ENCODE measurements at places on chromosomes 12 and 14.

DNA sequence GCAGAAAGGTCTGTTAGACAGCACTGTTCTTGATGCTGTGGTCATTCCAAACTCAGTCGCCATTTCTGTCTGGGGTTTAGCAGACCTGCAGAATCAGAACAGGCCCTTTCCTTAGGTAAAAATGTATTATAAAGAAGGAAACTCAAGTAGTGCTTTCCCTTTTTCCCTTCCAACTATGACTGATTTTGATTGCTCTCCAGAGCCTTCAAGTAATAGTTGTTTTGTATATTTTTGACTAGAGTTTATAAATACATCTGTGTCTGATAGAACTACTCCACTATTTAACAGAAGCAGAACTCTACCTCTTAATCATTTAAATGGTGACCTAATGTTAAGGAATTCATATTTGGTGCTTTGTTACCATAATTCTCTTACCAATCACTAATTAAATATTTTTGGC lies 74.0 kb downstream of the WNK1 start:
- DNase-seq: no peak

DNA sequence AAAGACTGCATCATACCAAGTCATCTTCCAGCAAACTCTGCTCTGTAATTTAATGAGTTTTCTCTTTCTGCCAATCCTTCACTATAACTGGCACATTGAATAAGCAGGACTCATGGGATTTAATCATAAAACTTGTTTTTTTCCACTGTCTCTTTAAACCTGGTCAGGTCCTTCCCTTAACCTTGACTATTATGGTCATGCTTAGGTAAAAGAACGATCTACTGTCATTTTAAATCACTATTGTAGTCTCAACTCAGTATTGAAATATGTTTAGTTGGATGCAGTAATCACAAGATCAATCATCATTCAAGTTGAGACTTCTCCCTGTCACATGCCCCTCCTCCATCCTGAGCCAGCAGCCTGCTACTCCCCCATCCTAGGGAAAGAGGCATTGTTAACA lies 56.1 kb downstream of the SLC35F4 start:
- no peak for DNase-seq

GRCh38 chr14:75636100-75636692 lies 24.5 kb downstream of the ERG28 start:
- no peak for DNase-seq

DNA sequence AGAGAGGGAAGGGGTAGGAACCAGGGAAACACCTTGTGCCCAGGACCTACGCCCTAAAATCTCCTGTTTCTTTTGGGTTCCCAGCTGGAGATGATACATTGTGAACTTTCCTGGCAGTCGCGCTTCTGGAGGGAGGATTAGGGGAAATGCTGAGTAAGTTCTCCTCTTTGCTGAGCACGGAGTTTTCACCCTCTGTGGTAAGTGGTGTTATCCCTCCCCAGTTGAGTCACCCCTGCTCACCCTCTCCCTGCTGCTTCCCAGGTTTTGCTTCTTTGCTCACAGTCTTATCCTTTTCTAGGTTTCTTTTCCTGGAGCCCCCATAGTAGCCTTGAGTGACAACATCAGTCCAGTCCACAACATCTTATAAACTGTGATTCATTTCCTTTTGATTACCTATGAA lies 789.1 kb downstream of the TMEM121 start:
- DNase-seq: no peak

DNA sequence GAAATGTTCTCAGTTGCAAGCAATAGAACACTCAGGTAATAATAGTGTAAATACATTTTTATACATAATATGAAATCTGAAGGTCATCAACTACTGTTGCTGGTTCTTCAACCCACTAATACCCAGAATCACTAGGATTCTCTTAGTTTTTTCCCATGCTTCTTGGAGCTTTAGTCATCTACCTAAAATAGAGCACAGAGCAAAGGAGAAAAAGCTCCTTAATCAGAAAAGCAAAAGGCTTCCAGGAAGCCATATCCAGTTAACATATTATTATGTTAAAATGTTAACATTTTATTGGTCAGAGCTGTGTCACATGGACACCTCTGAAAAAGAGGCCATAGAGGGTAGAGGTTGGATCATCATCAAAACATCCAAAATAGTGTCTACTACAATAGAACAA lies 57.0 kb downstream of the CCER1 start:
- no peak for DNase-seq

GRCh38 chr14:68610251-68610793 lies 182.5 kb downstream of the ZFP36L1 start:
- DNase-seq: no peak

GRCh38 chr12:81573228-81573627 lies 185.9 kb downstream of the PPFIA2 start:
- DNase-seq: no peak

- no peak for DNase-seq
These were observed 223.5 kb downstream of the BTG1 start for GRCh38 chr12:91922139-91922538.

GRCh38 chr14:78509516-78509915 lies 339.3 kb downstream of the NRXN3 start:
- DNase-seq: no peak

GRCh38 chr14:49545071-49545470 lies 41.1 kb downstream of the RPS29 start:
- no peak for DNase-seq

DNA sequence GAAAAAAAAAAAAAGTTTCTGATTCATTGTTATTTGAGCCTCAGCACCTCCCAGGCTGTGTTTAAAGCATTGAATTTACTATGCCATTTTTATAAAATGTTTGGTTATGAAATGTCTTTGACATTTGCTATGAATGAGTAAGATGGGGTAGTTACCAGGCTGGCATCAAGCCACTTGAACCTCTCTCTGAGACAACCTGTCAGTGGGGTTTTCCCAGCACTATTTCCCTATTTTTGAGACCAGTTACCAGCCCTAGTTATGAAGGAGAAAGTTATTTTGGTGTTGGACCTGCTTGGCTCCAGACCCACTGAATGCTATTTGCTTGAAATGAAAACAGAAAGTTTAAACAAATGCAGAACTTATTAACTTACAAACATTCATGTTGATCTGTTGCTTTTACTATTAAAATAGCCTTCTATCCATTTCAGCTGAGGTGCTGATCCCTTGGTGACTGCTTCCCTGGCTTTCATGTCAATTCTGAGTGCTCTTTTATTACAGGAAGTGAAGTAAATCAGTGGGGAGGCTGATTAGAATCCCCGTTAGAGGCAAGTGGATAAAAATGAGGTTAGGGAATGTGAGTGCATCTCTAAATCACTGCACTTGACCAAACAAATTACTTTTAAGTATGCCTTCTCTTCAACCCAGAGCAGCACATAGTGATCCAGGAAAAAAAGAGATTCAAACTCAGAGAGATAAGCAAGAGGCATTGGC lies 37.8 kb downstream of the LLPH start:
- no peak for DNase-seq

GRCh38 chr14:68404652-68405183 lies 388.1 kb downstream of the ZFP36L1 start:
- no peak for DNase-seq

GRCh38 chr12:6555018-6555691 lies 687 bp downstream of the IFFO1 start:
- no peak for DNase-seq

DNA sequence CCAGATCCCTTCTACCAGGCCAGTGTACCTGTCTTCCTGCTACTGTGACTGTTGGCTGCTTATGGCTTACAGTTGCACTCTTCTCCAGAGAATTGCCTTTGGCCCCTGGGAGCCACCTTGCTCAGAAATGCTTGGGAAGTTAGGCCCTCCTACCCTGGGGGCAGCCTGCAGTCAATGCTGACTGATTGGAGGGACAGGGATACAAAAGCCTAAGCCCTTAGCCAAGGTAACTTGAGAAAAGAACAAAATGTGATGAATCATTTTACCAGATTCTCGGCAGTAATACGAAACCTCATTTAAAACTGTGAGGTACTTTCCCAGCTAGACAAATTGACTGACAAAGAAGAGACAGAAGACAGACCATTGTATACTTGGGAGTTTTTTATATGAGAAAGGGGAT lies 47.3 kb downstream of the PTCSC3 start:
- DNase-seq: no peak

DNA sequence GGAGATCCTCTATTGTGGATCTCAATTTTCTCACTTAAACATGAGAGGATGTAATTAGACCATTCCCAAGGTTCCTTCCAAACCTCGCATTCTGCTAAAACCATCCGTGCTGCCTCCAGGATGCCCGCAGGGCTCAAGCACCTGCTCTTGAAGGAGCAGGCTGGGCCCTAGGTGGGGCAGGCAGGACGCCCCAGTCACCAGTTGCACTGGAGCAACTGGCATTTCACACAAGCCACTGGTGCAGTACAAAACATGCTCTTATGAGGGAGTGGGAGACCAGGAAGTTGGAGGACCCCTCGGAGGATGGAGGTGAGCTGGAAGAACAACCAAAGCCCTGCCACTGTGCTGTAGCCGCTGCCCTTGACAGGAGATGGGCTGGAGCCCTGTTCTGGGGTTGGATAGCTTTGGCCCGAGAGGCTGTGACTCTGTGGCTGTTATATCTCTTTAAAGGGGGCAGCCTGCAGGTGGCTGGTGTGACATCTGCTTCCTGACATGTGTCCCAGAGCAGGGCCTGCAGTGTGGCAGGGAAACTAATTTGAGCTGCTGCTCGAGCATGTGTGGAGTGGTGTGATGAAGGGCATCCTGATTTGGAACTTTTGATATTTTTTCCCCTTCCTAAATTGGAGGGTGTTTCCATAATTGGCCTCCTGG lies 122.2 kb downstream of the CRACR2A start:
- no peak for DNase-seq

DNA sequence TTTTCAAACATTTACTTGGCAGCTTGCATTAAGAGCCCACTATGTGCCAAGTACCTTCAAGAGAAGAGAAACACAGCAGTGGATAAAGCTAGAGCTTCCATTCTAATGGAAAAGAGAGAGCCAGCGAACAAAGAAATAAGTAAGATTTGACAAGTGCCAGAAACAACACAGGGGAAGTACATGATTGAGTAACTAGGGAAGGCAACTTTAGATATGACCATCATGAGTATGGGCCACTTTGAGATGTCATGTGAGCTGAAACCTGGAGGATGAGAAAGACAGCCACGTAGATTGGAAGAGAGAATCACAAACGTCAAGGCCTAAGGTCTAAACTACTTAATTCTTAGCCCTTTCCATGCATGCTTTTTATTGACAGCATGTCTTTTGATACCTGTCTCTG lies 121.4 kb downstream of the ITPR2 start:
- no peak for DNase-seq

DNA sequence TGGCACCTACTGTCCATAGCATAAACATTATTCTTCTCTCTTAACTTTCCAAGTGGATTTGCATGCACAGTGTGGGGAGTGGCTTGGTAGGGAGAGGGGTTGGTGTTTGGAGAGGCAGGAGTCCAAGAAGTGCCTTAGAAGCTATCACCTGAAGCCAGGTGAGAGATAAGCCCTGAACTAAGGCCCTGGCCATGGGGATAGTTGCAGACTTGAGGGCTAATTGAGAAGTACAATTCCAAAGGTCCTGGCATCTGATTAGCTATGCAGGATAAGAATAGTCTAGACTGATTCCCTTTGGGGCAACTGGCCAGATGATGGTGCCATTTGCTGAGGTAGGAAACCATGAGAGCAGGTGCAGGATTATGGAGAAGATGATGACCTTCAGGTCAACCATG lies 2.0 kb upstream of the PCK2 start:
- no peak for DNase-seq

DNA sequence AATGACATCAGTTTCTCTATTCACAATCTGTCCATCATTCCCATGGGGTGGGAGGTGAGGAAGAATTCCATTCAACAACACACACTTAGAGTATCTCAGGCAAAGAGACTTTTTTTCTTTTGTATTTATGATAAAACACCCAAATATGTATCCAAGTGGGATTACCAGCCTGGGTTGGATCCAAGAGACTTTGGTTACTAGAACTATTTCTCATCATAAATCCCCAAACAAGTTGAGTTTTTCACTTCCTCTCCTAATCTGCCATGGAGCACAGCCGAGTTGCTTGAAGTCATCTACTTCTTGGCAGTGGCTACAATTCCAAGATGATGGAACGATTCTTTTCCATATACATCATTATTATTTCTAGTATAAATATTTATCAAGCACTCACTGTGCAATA lies 209.2 kb upstream of the HMGA2 start:
- DNase-seq: no peak

DNA sequence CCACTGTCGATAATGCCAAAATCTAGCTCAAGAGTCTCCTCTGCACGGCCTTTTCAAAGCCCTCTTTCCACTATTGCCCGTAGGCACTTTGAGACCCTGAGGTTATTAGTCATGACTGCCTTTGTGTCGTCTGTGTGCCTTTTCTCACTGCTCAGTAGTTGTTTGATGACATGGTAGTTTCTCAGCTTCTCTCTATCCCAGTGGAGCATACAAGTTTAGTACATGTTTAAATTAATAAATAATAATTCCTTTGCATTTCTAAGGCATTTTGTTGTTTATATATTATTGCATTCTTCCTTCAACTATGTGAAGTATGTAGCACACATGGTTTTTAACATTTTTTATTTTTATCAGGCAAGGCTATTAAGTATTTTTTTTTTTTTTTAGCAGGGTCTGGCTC lies 458.1 kb downstream of the PCNX1 start:
- DNase-seq: no peak

GRCh38 chr14:100761481-100761880 lies 34.8 kb downstream of the DLK1 start:
- DNase-seq: no peak

DNA sequence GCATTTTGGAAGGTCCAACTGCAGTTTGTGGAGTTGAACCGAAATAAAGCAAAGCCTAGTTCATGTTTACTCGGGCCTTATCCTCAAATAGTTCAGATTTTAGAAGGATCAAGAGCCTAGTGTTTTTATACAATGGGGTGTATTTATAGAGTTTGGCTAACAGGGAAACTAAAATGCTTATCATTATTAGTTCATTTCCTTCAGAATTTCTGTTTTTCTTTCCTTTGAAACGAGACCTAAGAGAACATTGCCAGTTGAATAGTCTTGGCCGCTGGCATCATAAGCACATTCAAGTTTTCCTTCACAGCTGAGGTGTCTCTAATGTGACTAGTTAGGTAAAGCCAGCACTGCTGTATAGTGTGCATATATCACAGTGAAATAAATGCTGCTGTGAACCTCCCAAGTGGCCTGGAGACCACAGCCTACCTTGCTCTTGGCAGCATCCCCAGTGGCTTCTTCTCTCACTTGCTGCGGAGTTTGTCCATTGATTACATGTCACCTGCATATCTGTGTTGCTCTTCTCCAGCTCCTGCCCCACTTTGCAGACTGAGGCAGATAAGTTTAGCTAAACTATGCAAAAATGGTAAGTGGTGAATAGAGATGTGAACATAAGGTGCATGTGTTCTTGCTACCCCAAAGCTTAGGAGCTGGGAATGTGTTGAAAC lies 88.8 kb downstream of the ANO6 start:
- no peak for DNase-seq

DNA sequence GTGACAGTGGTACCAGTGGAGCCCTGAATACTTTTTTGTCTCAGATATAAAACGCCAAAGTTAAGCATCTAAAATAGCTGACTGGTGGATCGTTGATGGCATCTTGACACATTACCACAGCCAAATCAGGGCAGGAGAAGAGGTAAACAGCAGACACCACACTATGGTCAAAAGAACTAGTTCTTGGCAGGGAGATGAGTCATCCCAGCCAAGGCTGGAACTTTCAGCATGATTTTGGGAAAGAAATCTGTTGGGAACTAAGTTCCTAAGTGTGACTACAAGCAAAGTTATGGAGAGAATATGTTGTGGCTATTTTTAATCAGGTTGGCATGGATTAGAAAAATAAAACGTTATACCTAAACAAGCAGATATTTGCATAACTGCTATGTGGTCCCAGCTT lies 36.9 kb downstream of the LGR5 start:
- DNase-seq: no peak

- no peak for DNase-seq
These were observed 15.8 kb downstream of the KRT18 start for GRCh38 chr12:52964556-52965336.

All from activated naive CD4-positive, alpha-beta T cell (primary cell).